SW 1271 (cell line): ENCODE measurements at places on chromosomes 12 and 14.

GRCh38 chr14:70601162-70601561, 707 bp upstream of the MED6 start:
- no peak for DNase-seq

GRCh38 chr12:69866698-69867097, 41.7 kb downstream of the MYRFL start:
- DNase-seq = no peak

DNA sequence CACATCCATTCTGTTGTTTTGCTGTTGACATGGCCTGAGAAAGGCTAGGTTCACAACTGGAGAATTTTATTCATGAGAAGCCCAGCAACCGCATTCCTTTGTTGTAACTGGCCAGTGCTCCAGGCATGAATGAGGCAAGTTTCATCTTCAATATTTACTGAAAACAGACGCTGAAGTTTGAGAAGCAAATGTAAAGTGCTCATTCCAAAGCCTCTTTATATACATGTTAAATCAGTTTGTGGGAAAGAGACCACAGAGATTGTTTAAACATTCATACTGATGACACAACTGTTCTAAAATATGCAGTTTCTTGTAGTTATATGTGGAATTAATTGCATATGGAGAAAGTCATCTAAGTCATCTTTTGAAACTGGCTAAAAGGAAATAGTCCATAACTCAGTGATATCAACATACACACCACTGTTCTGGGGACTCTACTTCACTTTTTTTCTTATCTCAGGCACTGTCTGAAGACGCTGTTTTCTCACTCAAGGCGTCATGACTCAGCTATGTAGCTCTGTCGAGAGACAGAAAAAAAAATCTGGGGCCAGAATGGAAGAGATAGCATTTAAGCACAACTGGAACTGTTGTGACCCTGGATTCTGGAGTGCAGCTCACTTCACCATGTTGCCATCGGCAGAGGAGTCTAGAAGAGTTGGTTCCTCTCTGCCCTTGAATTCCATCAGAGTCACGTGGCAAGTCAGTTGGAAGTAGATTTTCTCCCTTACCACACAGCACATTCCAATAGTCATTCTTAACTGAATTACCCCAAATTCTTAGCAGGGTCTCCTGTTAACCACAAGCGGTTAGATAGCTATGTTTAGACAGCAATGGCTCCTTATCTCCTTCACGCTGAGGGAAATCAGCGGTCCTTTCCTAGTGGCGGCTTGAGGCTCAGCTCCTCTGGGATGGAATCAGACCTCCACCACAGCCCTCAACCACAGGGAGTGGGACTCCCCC, 258.4 kb upstream of the HMGA2 start:
- no peak for DNase-seq

DNA sequence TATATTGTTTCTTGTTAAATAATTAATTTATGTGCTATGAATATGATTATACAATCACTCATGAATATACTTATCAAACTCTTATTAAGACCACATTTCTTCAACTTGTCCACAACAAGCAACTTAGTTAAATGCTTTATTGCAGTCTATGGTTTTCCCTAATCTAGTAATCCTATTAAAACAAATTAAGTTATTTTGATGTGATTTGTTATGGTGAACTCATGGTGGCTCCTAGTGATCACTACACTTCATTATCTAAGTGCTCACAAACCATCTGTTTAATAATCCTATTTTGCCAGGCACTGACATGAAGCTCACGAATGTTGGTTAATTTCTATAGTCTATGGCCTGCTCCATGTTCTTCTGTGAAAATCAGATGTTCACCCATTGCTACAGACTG, 42.9 kb downstream of the INSM2 start:
- DNase-seq = no peak

DNA sequence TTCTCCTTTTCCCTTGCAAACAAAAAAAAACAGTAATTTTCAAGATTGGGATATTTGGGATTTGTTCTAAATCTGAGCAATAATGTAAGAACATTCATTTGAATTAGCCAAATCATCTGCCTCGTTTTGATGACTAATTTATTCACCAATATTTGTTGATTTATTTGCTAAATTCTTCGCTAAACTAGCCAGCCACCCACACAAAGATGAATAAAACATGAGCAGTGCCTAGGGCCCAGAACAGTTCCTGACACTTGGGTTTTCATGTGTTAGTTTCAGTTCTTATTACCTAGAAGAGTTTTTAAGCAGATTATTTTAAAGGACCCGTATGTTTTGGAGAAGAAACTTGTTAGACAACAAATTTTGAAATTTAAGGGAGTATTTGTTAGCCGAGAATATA, 1.4 kb downstream of the ETNK1 start:
- DNase-seq = no peak

- no peak for DNase-seq
Measured at GRCh38 chr14:43438056-43438455, 1069.0 kb downstream of the FSCB start.

- no peak for DNase-seq
Measured at GRCh38 chr14:82861313-82861712, 1327.7 kb upstream of the SEL1L start.

GRCh38 chr14:64506721-64507120, 2.2 kb downstream of the ZBTB1 start:
- no peak for DNase-seq

DNA sequence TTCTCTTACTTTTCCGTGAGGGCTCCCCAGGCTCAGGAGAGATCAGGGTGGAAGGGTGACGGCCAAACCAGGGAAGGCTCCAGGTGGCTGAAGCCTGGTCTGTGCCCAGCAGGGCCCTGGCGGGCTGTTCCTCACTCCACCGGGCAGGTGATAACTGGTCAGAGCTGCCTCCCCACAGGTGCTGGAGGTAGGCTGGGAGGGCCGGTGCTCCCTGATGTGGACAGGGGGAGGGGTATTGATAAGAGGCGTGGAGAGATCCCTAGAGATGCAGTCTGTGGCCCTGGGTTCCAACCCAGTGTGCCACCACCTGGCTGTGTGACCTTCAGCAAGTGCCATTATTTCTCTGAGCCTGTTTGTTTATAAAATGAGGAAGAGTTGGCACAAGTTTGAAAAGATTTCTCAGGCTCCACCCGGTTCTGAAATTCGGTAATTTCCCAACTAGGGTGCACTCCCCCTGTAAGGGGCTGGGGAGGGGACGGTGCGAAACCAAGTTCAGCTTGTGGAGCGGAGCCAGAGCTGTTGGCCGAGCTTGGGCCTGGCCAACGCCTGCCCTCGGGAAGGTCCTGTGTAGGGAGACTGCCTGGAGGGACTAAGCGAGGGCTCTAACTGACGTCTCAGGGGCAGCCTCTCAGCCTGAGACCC, 1.0 kb upstream of the NR4A1 start:
- DNase-seq = no peak

DNA sequence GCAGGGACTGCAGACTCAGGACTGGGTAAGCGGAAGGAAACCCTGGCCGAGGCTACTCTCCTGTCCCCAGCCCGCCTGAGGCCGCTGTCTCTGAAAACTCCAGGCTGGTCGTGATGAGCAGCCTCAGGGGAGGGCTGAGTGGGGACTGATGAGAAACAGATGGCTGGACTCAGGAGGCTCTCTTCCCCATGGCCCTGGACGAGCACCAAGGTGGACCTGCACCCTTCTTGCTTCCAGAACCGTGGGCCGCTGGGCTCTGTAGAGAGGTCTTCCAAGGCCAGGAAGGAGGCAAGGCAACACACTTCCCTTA, 1.1 kb downstream of the TEX22 start:
- no peak for DNase-seq

- DNase-seq = no peak
Measured at GRCh38 chr14:69489495-69489894, 5.0 kb downstream of the PLEKHD1 start.

- DNase-seq = no peak
Measured at GRCh38 chr12:127785540-127785939, 481.4 kb upstream of the TMEM132C start.

- DNase-seq = no peak
Measured at GRCh38 chr14:68395604-68396003, 397.3 kb downstream of the ZFP36L1 start.

GRCh38 chr12:49028666-49029275, 10.2 kb upstream of the PRKAG1 start:
- no peak for DNase-seq

DNA sequence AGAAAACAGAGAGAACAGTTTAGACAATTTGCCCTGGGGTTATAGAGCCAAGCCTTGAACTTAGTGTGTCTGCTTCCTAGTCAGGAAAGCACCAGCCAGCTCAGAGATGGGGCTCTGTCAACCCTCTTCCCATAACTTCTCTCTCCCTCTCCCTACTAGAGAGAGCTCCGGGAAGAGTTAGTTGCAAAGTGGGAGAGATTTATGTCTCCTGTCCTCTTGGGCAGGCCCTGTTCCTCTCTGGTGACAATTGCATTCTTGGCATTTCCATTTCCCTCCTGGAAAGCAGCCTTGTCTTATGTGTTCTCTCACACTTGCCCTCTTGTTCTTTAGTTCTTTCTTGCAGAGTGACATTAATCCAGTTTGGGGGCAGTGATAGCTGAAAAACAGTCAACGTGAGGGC, 42.1 kb upstream of the TUNAR start:
- DNase-seq = no peak
